Esophagus squamous epithelium (tissue), 5 donors: ENCODE measurements at places on chromosomes 2 and 18.

DNA sequence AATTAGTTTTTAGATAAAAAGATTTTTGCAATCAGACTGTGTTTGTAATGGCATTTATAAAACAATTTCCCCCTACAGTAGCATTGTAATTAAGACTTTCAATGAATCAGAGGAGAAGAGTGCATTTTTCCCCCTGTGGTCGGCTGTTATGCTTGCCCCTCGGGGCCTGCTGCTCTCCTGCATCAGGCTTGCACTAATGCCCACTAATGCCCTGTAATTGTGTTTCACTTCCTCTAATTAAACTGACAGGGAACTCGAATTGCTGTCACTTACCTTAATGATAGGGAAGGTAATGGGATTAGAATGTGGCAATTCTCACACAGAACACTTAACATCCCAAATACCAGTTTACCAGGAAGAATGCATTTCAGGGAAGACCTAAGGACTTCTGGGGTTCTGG, 61.2 kb upstream of the LRRTM1 start:
- DNase-seq: no peak

- no peak for DNase-seq
Observed at GRCh38 chr2:215260097-215260677, 51.7 kb upstream of the ATIC start.

- DNase-seq: no peak
Observed at GRCh38 chr2:102764083-102764482, 2.3 kb downstream of the TMEM182 start.

DNA sequence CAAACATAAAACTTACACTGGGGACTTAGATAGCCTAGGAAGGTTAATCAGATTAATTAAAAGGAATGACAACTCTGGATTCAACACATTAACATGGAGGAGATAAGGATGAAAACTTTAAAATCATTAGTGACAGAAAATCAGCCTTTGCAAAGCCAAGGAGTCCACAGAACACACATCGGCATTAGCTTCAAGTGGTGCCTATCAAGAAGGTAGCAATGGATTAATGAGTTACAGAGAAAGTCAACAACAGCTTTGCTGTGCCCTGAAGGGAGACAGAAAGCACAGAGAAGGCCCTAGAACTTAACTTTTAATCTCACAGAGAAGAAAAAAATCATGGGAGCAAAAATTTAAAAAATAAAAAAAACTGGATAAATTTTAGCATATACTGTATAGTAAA, 88.6 kb downstream of the KCNH7 start:
- DNase-seq: no peak

GRCh38 chr2:156437931-156438410, 1.8 kb downstream of the GPD2 start:
- DNase-seq: no peak

DNA sequence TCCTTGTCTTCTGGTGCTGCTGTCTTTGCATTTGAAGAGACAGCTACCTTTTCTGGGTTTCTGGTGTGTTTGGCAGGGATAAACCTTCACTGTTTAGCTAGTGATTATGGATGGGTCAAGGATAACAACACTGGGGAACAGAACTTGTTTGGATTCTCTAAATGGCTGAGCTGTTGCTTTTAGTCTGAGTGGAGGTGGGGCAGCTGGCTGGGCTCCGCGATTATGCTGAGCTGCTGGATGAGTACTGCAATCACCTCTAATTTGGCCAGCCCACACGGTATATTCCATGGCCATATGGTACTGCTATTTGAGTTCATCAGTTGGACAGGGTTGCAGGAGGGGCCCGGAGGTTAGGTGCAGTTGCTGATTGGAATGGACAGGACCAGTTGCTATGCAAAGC, 361.6 kb upstream of the TFPI start:
- no peak for DNase-seq

DNA sequence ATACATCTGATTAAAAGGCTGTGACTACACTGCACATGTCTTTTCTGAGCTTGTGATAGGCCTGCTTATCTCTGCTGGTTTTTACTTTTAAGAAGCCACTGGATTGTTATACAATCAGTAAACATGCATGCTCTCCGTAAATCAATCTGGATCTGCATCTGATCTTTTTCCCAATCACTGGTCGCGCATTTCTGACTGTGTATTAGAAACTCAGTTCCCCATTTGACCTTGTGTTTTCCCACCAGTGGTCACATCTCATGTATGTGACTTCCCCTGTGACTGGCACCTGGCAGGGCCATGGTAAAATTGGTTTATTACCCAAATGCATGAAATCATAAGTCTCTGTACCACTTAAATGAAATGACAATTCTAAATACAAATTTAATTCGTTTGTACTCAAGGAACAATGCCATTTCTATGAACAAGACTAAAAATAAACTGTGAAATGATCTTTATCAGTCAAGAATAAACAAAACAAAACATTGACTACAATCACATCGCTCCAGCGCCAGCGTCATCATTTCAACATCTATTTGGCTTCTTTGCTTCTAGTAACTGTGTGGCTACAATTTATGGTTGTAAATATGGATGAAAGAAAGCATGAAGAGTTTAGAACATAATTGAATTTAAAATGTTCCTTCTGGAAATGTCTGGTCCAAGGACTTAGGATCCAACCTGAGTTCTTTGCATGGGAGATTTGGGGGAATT, 396.6 kb upstream of the TRIB2 start:
- no peak for DNase-seq

- no peak for DNase-seq
Observed at GRCh38 chr2:203126996-203127395, 111.8 kb upstream of the CYP20A1 start.

DNA sequence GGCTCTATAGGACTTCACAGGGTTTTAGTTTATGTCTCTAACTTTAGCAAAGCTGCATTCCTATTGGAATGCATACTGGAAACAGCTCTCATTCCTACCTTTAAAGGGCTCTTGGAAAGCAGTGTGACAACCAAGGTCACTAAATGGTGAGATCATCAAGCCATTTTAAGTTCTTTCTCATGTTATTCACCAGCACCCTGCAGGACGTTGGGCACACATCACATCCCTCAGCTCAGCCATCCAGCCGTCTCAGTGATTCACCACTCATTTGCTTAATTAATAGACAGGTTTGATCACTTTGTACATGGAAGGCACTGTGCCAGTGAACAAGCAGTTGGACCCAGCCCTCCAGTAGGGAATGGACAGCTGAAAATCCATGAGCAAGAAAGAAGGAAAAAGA, 32.2 kb upstream of the RBM44 start:
- no peak for DNase-seq

DNA sequence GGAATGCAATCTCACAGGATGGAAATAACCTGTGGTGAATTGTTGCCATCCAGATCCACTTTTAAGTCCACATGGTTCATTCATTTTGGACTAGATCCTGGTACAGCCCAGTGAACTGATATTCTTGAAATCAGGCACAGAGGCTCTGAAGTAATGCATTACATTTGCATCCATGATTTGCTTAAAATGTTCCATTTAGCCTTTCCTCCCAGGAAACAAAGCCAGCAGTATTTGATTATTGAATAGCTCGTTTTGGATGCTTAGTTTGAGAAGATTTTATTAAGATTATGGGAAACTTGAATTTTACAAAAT, 995.8 kb upstream of the CDH2 start:
- no peak for DNase-seq

GRCh38 chr2:207223051-207223450, 57.3 kb upstream of the KLF7 start:
- DNase-seq: no peak

DNA sequence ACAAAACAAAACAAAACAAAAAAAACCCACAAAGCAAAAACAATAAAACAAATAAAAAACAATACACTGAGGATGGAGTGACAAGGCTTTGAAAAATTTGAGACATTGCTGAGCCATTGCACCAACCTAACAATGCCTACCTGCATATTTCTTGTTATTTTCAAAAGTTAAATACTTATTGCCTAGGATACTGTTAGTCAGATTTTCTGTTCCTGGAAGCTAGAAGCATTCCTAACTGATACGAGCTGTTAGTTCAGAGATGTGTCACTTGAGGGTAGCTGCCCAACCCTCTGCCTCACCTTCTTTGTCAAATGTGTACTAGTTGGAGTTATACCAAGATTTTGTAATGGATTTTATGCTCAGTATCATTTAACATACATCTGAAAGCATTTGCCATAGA, 187.2 kb downstream of the TXNL1 start:
- DNase-seq: no peak

GRCh38 chr2:190535586-190535985, 1.1 kb upstream of the NEMP2 start:
- DNase-seq: no peak

- DNase-seq: no peak
Observed at GRCh38 chr2:36453652-36454051, 98.1 kb downstream of the CRIM1 start.

- no peak for DNase-seq
Observed at GRCh38 chr2:53317861-53318260, 449.7 kb upstream of the CHAC2 start.

GRCh38 chr2:177275040-177275742, 10.7 kb upstream of the NFE2L2 start:
- DNase-seq: no peak

DNA sequence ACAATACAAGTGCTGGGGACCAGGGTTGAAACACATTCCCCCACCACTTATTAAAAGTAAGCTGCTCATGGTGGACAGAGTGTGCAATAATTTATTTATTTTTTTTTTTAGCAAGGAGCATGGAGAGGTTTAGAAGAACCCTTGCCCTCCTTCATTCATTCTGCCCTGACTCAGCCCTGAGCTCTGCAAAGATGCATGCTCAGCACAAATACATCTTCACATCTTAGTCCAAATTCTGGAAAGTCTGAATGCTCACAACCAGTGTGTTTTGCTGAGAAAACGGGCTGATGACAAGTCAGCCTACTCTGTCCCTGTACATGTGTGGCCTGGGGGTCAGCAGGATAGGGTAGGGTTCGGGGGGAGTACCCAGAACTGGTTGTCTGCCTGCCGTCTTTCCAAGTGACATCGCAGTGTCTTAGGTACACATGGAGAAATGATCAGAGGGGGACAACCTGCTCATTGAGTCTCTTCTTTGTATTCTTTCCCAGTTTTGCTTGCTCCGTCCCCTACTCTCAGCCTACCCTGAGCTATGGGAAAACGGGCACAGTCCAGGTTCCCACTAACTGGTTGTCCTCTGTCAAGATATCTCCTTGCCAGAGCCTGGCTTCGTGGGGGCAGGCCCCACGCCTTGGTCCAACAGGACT, 76.4 kb downstream of the ADD2 start:
- no peak for DNase-seq
